Foreskin melanocyte (primary cell): ENCODE measurements at places on chromosomes 11 and 22.
A peak's percentile ranks its signal among the peaks of the same experiment; 100 is the strongest.

DNA sequence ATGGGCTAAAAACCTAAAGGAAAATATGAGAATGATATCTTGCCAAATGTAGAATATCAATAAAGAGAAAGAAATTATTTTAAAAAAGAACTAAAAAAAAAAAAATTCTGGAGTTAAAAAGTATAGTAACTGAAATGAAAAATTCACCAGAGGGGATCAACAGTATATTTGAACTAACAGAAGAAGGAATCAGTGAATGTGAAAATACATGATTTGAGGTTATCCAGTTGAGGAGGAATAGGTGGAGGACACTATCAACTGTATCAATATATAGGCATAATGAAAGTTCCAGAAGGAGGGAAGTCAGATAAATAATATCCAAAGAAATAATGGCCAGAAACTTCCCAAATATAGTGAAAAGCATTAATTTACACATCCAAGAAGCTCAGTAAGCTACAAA lies 16.1 kb upstream of the HORMAD2 start:
- DNase-seq: no peak

GRCh38 chr11:132245403-132246385 lies 875.3 kb downstream of the NTM start:
- DNase-seq: no peak

DNA sequence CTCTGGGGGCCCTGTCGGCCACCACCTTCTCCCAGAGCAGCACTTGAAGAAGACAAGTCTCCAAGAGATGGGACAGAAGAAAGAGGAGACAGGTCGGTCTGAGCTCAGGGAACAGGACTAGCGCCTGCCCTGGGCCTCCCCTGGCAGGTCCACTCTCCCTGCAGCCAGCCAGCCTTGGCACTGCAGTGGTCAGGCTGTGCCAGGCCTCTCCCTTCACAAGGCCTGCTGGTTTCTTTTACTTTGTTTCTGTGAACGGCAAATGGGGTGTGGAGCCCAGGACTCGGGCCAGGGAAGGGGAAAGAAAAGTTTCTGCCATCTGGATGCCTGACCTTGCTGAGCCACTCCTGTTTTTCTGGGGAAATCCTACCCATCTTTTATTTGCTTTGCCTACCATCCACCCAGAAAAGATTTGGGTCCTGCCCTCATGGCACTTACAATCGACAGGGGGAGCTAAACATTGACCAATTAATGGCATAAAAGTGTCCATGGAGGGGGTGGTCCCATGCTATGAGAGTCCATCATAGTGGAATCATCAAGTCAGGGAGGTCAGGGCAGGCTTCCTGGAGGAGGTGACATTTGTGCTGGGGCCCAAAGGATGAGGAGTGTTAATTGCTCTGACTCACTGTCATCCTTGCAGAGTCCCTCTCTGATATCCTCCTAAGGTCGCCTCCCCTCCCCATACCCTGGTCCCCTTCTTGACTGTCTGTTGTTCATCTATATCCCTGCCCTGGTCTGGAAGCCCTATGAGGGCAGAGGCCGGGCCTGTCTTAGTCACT lies 65.2 kb downstream of the NFAM1 start:
- no peak for DNase-seq

GRCh38 chr22:30192427-30192826 lies 54.1 kb downstream of the LIF start:
- peak; percentile 41 for DNase-seq

GRCh38 chr11:14357881-14358728 lies 878 bp downstream of the RRAS2 start:
- no peak for DNase-seq

DNA sequence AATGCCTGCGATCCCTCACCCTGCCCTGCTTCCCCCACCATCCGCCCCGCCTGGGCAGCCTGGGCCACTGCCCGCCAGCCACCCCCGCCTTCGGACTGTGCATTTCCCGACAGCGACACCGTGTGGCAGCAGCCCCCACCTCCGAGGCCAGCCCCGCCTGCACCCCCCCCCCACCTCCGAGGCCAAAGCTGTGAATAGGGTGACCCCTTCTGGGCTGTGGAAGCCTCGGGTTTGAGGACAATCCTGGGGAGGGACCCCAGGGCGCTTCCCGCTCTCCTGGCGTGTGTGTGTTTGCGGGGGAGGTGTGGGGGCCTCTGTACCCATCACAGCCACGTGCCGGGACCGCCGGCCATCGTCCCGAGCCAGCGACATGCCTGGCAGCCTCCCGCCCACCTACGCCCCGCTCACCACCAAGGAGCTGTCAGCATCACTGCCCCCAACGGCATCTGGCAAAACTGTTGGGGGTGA lies 33.8 kb upstream of the PPARA start:
- DNase-seq: peak; percentile 67

GRCh38 chr11:82003671-82004515 lies 729.8 kb downstream of the FAM181B start:
- no peak for DNase-seq

GRCh38 chr22:38310518-38311322 lies 6.5 kb downstream of the CSNK1E start:
- no peak for DNase-seq

DNA sequence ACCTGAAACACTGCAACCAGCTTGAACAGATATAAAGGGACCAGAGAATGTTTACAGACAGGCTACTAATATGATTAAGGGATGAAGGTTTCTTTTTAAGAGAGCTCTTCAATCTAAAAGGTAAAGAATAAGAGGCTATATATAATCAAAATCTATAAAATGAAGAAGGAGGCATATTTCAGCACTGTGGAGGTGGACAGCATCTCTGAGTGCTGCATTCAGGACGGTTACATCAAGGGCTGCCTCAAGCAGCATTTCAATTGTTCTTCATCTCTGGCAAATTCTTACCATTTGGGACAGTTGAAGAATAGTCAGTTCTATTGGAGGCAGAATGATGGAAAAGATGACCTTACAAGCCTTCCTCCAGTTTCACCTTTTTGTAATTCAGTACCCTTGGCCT lies 139.6 kb upstream of the LMO1 start:
- no peak for DNase-seq
